Activated CD4-positive, alpha-beta T cell treated with anti-CD3 and anti-CD28 coated beads for 36 hours (primary cell): ENCODE measurements at places on chromosomes 12 and 14. TPM values are rescaled to one million over a fixed set of nuclear protein-coding genes. Genes with fewer than 3 reads are reported as not detected.

The IFI27 gene
- 3.0 TPM for total RNA-seq

The KLRK1 gene
- not detected for total RNA-seq

The CAPS2 gene
- total RNA-seq = 2.3 TPM

The ZC3H10 gene
- total RNA-seq = 6.4 TPM

The NEUROD4 gene
- total RNA-seq = not detected

The AVPR1A gene
- not detected for total RNA-seq

GRCh38 chr12:88914967-88915366 is 334.7 kb upstream of the KITLG start:
- no peak overlapping the region for H3K27ac ChIP-seq
- H3K4me3 ChIP-seq = no peak overlapping the region
- H3K27me3 ChIP-seq = no peaks in the 10 kb centered on the region
- H3K4me1 ChIP-seq = no peaks in the 10 kb centered on the region
- H3K36me3 ChIP-seq = no peaks in the 10 kb centered on the region

- peaks cover 53% of the 10 kb centered on the region for H3K4me1 ChIP-seq
- H3K36me3 ChIP-seq = peaks cover 60% of the 10 kb centered on the region
- H3K4me3 ChIP-seq = peak overlapping the region; percentile 33
- H3K27ac ChIP-seq = peak overlapping the region; percentile 97
- DNase-seq = peak; percentile 51
These were observed 16.9 kb downstream of the WSB2 start for GRCh38 chr12:118044075-118044474.

GRCh38 chr12:93957870-93958269 is 190.5 kb upstream of the PLXNC1 start:
- H3K36me3 ChIP-seq = no peaks in the 10 kb centered on the region
- no peak overlapping the region for H3K27ac ChIP-seq
- H3K4me1 ChIP-seq = no peaks in the 10 kb centered on the region

DNA sequence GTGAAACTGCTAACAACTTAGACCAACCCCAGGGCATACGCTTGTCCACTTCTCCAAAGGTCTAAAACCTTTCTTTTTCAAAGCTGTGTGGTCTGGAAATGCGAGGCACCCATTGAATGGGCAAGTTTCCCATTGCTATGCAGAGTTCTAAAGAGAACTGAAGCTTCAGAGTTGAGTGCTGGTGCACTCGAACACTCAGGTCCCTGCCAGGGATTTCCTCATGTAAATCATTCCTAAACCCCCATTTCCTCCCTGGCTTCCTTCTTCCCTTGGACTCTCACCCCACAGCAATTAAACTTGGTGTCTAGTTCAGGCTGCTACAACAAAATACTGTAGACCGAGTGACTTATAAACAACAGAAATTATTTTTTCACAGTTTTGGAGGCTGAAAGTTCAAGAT is 2.2 kb upstream of the PXN start:
- peaks cover 25% of the 10 kb centered on the region for H3K4me1 ChIP-seq
- H3K27ac ChIP-seq = no peak overlapping the region
- peaks cover 4% of the 10 kb centered on the region for H3K36me3 ChIP-seq
- H3K27me3 ChIP-seq = no peaks in the 10 kb centered on the region

DNA sequence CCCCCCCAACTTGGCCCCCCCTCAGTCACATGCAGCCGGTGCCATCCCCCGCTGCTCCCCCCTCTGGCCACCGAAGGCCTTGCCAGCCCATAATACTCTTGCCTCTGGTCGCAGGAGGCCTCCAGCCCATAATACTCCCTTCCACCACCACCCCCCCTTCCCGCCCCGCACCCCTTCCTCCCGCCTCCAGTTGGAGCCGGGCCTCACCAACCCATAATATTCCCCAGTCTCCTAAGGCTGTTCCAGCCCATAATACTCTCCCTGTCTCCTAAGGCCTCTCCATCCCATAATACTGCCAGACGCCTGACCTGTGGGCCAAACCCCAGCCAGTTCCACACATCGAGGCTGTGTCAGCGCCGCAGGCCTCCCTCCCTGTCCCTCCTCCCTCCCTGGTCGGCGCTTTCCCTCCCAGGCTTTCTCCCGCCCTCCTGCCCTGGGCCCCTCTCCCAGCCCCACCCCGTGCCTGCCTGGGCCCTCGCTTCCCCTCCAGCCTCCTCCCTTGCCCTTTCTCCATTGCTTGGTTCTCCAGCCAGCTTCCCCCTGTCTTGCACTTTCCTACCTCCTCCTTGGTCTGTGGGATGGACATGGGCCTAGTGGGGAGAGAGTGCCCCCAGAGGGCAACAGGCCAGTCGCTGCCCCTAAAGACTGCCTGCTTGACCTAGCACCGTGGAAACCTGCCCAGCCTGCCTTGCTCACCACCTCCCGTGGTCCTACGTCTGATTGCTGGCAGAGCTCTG is 6.8 kb upstream of the CHD4 start:
- H3K27ac ChIP-seq = peak overlapping the region; percentile 10
- peaks cover 41% of the 10 kb centered on the region for H3K4me1 ChIP-seq
- no peaks in the 10 kb centered on the region for H3K36me3 ChIP-seq
- no peaks in the 10 kb centered on the region for H3K27me3 ChIP-seq
- peak; percentile 51 for DNase-seq

DNA sequence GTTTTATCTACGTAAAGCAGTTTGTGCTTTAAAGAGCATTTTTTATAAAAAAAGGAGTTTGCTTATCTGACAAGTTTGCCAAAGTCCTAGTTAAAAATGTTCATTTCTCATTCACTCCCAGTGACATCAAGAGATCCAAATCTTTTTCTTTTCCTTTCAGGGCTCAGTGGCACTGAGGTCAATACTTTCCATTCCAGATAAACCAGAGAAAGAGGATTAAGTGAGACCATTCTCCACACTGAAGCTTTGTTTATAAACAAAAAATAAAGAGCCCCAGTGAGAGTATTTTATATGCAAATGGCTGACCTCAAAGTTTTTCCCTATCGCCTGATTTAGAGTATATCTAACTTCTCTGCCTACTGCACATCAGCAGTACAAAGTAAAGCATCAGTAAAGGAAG is 199.8 kb downstream of the ALG10B start:
- DNase-seq = no peak
- H3K36me3 ChIP-seq = no peaks in the 10 kb centered on the region
- H3K4me1 ChIP-seq = no peaks in the 10 kb centered on the region
- no peaks in the 10 kb centered on the region for H3K27me3 ChIP-seq
- H3K4me3 ChIP-seq = no peak overlapping the region
- H3K27ac ChIP-seq = no peak overlapping the region

DNA sequence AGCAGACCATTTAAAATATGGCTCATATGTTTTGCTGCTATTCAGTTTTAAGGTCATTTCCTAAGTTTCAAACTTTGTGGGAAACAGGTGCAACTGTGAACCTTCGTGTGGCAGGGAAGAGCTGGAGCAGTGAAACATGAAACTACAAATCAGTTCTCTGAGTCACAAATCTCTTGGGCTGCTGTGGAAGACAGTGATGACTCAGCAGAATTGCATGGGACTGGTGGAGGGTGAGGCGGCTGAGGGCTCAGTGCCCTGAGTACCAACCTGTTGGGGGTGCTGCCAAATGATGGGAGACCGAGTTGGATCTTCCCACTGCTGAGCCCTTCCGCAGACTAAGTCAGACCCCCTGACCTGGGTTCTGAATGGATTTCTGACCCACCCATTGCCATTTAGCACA is 8.4 kb upstream of the CALM1 start:
- peak overlapping the region; percentile 67 for H3K27ac ChIP-seq
- peaks cover 41% of the 10 kb centered on the region for H3K4me1 ChIP-seq
- DNase-seq = peak; percentile 47
- no peaks in the 10 kb centered on the region for H3K36me3 ChIP-seq
- H3K4me3 ChIP-seq = no peak overlapping the region
